HepG2 (cell line): ENCODE measurements at places on chromosomes 13 and 19.

DNA sequence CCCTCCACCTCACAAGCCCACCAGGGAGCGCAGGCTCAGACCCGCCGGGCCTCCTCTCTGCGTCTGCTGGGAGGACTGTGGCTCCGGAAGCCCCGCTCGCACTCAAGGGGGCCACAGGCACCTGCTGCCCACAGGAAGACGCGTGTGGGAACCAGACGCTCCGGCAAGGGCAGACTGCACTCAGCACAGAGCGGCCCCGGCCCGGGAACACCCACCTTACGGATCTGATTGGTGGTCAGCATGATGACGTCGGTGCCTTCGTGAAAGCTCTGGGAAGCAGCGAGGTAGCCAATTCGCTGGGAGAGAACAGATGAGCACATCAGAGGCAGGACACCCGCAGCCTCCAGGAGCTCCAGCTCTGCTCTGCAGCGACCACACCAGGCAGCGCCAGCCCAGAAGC lies 14.6 kb downstream of the AP3D1 start:
- no peak for DNase-seq

- no peak for DNase-seq
These were observed at the start of gene GPR12 for GRCh38 chr13:26759907-26760831. Gene GPR12 (minus strand): TSS chr13:26760786. CDS start chr13:26759827, 959 bp downstream.

DNA sequence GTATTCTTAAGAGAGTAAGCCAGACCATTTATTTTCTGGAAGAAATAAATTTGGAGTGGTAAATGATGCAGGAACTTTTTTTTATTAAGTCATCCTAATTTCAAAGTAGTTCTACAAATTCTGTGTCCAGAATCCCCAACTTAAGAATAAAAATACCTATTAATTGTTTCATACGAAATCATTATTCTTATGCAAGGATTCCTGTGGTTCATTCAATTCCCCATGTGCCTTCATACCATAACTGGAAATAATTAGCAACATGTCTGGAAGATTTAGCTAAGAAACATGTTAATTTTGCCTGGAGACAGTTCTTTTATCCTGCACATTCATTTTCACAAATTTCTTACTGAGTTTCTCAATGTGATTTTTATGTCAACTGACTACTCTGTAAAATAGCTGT lies 408.6 kb downstream of the PCDH9 start:
- no peak for DNase-seq

DNA sequence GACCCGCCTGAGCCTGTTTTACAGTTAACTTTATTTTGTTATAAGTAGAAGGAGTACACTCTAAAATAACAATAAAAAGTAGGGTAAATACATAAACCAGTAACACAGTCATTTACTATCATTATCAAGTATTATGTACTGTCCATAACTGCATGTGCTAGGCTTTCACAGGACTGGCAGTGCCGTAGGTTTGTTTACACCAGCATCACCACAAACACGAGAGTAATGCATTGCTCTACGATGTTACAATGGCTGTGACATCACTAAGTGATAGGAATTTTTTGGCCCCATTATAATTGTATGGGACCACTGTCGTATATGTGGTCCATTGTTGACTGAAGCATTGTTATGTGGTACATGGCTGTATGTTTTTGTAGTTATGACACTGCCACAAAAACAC lies 41.3 kb upstream of the SLC7A9 start:
- no peak for DNase-seq

DNA sequence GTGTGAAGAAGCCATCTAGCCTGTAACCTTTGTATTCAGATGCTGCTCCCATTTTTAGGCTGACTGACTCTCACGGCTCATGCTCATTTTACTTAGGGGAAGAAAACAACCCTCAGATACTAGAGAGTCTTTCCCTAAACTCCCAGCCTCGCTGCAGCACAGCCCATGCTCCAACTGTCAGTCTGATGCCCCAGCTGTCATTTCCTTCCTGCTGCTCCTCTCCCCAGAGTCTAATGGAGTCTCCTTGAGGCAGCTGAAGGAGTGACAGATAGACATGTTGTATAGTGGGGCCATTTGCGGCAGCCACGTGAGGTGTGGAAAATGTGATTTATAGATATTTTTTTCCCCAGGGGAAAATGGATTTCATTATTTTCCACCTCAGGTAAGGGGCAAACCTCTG lies 59.2 kb upstream of the OLFM4 start:
- DNase-seq: no peak

DNA sequence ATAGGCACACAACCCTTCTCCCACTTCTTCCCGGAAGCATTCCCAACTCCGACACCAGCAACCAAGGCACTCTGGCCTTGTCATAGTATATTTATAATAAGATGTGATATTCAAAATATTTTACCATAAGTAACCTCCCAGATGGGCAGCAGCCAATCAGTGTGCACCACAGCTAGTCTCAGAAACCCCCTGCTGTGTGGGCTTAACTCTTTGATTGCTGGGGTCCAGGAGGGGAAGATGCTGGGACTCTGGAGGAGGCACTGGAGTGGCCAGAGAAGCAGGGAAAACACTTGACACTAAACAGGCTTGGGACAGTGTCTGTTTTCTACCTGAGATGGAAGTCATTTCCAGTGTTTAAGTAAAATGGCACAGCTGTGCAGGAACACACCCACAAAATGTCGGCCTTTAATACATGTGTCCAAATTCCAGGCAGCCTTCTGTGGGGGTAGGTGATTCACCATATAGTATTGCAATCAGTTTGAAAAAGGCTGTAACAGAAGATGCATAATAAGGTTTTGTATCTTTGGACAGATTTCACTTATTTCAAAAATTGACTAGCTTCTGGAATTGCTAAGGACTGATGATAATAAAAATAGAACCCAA lies 100.7 kb downstream of the MBNL2 start:
- DNase-seq: no peak

- DNase-seq: no peak
These were observed 70.1 kb downstream of the COL4A1 start for GRCh38 chr13:110236831-110237261.

- DNase-seq: no peak
These were observed 14.3 kb upstream of the ILF3 start for GRCh38 chr19:10639836-10640235.

- no peak for DNase-seq
These were observed 55.1 kb upstream of the PCDH20 start for GRCh38 chr13:61470786-61471185.

- no peak for DNase-seq
These were observed 24.1 kb downstream of the ARHGEF18 start for GRCh38 chr19:7372810-7373209.

DNA sequence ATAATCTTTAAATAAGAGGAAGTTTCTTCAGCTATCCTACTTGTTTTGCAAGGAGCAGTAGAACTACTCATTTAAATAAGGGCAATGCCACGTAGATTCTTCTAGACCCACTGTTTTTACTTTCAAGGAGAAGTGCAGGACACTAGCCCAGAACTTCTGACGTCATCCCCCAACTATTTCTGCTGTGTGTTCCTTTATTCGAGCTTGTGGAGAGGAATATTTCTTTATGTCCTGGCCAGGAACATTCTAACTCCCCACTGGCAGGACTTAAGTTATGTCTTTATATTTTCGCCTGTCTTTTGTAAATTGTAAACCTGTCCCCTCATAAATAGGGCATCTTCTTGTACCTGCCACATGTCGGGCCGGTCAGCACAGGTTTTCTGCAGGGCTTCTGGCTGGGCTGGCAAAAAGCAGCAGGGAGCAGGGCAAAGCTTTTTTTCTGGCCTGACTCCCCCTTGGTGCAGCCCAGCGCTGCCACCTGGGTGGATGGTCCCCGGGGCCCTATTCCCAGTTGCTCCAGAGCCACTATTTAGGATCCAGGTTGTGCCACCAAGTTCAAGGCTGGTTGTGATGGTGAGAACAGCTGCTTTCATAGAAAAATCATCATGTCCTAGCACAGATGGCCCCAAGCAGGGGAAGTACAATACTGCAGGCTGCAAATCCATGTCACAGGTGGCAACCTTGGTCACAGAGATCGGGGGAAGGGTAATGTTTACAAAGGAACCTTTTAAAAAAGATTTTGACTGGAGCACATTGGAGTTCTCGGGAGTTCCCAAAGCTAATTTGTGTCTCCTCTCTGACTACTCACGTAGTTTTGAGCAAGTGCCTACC lies 1.8 kb downstream of the MBNL2 start:
- peak; percentile 64 for DNase-seq

GRCh38 chr13:113724016-113724758 lies 34.8 kb upstream of the TMEM255B start:
- DNase-seq: no peak

GRCh38 chr13:33284031-33284430 lies 1.5 kb downstream of the STARD13 start:
- DNase-seq: no peak

DNA sequence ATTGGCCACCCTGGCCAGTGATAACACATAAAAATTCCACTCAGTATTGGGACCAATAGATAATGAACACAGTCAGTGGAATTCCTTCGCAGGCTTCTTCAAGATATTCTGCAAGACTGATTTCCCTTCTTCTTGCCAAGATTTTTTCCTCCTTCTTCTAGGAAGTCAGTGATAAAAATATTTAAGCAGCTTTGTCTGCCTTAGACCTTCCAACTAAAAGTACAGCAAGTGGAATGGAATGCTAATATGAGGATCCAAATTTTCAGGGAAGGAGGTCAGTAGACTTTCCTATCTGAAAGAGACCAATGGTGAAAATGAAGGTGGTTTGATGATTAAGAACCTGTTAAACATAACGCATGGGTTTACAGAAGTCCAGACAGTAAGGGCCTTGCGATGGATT lies 9.6 kb downstream of the STARD13 start:
- DNase-seq: no peak

- no peak for DNase-seq
These were observed 196.1 kb upstream of the RXFP2 start for GRCh38 chr13:31543190-31543589.

DNA sequence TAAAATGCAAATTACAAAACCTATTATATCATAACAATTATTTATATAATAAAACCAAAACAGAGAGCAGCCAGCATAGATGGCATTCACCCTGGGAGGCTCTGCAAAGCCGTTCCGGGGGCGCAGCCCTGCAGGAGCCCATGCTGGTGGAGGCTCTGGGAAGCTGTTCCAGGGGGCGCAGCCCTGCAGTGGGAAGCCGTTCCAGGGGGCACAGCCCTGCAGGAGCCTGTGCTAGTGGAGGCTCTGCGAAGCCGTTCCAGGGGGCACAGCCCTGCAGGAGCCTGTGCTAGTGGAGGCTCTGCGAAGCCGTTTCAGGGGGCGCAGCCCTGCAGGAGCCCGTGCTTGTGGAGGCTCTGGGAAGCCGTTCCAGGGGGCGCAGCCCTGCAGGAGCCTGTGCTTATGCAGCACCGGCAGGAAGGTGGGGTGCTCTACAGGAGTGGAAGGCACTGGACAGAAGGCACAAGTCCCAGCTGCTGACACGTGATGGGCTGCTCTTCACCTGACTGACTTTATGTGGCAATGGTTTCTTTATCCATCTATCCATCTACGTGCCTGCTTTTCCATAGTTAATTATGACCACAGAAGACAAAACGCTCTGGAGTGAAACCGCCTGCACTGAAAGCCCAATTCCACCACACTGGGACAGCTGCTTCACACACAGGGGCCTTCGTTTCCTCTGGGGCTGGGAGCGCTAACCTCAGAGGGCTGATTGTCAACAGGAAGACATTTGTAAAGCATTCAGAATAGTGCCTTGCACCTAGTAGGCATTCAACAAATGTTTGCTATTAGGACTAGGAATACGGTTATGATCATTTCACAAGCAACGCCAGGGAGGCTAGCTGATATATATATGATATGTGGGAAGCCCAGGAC lies 23.7 kb downstream of the PCID2 start:
- no peak for DNase-seq

- DNase-seq: no peak
These were observed 7.3 kb upstream of the CYP2A7 start for GRCh38 chr19:40889366-40889765.

DNA sequence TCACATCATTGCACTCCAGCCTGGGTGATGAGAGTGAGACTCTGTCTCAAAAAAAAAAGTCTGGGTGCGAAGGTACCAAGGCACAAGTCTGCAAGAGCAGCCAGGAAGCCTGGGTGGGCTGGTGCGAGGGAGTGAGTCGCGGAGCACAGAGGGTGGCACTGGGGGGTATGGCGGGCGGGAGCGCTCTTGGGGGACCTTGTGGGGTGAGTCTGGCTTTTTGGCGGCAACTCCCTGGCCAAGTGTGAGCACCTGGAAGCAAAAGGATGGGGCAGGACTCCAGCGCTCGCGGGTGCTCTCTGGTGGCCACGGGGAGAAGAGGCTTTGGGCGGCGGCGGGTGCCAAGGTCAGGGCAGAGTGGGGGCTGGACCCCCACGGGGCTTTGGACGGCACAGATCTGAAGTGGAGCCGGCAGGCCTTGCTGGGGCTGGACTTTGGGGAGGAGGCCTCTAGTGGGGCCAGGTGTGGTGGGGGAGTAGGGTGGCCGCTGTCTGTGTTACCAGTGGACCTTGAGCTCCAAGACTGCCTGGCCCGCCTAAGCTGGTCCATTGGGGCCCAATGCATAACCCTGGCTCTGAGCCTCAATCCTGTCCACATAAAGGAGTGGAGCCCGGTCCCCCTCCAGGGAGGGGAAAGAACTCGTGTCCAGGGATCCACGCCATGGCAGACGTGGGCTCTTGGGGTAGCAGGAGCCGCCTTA lies 1.6 kb downstream of the P2RY11 start:
- DNase-seq: peak; percentile 47

DNA sequence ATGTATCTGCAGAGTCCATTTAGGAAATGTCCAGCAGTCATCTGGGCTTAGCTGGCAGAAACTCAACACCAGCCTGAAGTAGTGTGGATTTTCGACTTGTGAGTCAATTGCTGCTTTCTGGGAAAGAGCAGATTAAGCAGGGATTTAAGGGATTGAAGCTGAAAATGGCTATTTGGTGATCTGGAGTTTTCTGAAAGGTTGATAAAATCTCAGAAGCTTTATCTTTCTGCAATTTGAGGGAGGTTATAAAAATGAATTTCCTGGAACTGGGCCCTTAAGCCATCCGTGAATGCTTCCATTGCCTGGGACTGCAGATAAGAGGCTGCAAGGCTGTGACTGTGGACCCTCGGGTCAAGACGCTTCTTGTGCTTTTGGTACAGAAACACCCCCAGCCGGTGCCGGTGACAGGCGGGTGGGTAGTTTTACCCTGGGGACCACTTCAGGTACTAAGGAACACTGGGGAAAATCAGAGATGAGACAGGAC lies 61.5 kb downstream of the COL4A1 start:
- no peak for DNase-seq

DNA sequence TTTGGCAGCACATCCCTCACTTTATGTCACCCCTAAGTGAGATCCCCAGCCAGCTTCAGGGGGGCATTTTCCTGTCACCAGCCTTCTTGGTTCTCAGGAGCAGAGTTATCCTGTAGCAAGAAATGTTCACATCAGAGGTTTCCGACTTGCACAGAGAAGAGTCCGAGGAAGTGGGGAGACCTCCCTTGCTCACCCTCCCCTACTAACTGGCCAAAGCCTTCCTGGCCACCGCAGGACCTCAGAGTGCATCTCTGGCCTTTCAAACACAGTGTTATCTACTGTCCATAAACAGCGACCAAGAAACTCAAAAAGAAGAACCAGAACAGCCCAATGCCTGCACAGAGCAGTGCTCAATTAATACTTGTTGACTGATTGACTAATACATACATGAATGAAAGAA lies 134.4 kb downstream of the USP12 start:
- DNase-seq: no peak
